ENCODE measurements at places on chromosomes 7 and 10.

- no peak for DNase-seq
These were observed 171.8 kb upstream of the POM121L12 start for GRCh38 chr7:52863652-52864051.

DNA sequence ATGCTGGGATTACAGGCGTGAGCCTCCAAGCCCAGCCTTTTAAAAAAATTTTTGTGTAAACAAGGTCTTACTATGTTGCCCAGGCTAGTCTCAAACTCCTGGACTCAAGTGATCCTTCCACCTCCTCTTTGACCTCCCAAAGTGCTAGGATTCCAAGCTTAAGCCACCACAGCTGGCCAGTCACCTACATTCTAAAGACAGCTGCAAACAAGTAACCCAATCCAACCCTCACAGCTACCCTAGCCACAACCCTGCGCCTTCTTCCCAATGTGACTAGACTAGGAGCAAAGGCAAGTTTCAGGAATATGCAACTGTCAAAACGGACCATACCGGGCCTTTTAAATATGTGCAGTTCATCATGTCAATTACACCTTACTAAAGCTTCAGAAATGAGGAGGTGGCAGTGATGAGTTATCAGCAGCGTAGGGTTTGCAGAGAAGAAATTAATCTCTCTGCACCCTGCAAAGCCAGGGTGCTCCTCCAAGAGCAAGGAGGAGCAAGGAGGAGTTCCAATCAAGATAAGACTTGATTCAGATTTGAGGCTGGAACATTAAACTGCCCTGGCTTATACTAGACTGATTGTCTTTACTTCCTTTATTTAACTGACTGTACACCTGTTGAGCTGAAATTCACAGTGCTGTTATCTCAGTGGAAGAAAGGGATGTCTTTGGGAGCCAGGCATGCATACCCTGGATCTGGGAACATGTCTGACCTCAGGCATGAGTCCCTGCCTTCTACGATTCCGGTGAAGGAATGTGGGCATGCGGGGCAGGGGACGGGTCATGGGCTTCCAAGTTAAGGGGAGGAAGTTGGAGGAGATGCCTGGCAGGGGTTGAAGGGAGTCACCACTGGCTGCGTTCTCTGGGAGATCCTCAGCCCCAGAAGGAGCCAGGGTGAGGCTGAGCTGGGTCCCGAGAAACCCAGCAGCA lies 15.5 kb upstream of the TMEM120A start:
- DNase-seq: no peak

GRCh38 chr7:139169816-139170215 lies 60.3 kb upstream of the ZC3HAV1 start:
- DNase-seq: no peak

- DNase-seq: no peak
These were observed 267.9 kb upstream of the SP8 start for GRCh38 chr7:21054427-21055112.

DNA sequence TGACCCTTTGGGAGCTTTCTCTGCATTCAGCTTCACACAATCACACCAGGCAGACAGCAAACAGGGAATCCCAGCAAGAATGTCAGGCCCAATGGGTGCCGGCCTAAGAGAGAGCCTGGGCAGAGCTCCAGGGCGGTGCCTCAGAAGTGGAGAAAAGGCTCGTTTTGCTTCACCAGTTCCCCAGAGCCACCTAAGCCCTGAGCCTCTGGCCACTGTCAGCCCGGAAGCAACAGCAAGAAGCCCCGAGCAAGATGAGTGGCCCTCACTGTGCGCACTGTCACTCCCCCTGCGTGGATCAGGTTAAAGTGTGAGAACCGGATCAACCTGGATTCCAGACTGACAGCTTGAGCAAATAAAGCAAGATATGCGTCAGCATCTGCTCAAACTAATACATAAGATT lies 14.7 kb downstream of the CNPY1 start:
- no peak for DNase-seq

DNA sequence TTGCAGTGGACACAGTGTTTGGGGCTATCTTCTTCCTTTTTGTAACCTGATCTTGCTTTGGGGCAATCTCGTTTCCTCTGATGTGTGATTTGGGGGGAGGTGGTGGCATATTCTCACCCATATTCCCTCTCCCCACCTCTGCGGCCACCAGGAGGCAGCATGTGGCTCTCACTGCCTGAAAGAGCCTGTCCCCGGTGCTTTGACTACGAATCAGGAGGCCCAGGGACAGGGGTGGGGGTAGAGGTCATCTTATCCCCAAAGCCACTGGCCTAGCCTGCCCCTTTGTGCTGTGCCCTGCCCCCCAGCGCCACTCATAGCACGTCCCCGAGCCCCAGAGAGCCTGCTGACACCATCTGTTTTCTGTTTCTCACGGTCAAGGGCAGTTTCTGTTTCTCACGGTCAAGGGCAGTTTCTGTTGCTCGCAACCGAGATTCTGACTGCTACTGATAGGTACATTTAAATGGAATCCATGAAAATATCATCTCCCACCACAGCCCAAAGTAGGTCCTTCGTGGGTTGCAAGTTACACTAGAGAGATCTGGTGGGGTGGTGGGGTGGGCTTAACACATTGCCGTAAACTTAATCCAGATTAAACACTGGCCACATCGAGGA lies 28.2 kb downstream of the PHYH start:
- DNase-seq: no peak

GRCh38 chr10:103804871-103805270 lies 50.5 kb downstream of the SH3PXD2A start:
- DNase-seq: no peak

GRCh38 chr10:84525120-84525806 lies 196.9 kb downstream of the CCSER2 start:
- DNase-seq: no peak

DNA sequence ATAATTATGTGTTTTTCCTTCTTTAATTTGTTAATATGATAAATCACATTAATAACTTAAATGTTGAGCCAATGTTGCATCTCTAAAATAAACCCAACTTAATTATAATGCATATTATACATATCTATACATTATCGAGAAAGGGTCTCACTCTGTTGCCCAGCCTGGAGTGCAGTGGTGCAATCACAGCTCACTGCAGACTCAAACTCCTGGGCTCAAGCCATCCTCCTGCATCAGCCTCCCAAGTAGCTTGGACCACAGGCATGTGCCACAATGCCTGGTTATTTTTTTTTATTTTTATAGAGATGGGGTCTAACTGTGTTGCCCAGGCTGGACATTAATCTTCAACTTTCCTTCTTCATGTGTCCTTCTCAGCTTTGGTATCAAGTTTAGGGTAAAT lies 98.9 kb downstream of the INHBA start:
- no peak for DNase-seq

- DNase-seq: no peak
These were observed 95.3 kb downstream of the LRRC4 start for GRCh38 chr7:127935847-127936376.

GRCh38 chr7:159198016-159198724 lies 53.5 kb upstream of the VIPR2 start:
- no peak for DNase-seq

- DNase-seq: no peak
These were observed 96.7 kb upstream of the EFCAB10 start for GRCh38 chr7:105677817-105678573.

GRCh38 chr10:119667562-119668328 lies 16.6 kb downstream of the BAG3 start:
- DNase-seq: peak; percentile 73

GRCh38 chr10:4283846-4284610 lies 499.0 kb upstream of the KLF6 start:
- no peak for DNase-seq

GRCh38 chr7:94394437-94395140 lies at the start of gene COL1A2:
TSS of gene COL1A2 (plus strand) at chr7:94394895. CDS start at chr7:94395032, 137 bp downstream.
- DNase-seq: no peak

GRCh38 chr10:112926906-112927688 lies 22.9 kb upstream of the TCF7L2 start:
- no peak for DNase-seq

- DNase-seq: no peak
These were observed 52.7 kb downstream of the NHLRC2 start for GRCh38 chr10:113907166-113907565.

DNA sequence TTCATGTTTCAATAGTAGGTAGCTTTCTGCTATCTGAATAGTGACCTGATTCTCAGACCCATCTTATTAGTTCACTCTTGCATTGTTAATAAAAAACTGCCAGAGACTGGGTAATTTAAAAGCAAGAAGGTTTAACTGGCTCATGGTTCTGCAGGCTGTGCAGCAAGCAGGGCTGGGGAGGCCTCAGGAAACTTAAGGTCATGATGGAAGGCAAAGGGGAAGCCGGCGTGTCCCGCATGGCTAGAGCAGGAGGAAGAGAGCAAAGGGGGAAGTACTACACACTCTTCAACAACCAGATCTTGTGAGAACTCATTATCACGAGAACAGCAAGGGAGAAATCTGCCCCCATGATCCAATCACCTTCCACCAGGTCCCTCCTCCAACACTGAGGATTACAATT lies 185.2 kb upstream of the PITRM1 start:
- DNase-seq: no peak

DNA sequence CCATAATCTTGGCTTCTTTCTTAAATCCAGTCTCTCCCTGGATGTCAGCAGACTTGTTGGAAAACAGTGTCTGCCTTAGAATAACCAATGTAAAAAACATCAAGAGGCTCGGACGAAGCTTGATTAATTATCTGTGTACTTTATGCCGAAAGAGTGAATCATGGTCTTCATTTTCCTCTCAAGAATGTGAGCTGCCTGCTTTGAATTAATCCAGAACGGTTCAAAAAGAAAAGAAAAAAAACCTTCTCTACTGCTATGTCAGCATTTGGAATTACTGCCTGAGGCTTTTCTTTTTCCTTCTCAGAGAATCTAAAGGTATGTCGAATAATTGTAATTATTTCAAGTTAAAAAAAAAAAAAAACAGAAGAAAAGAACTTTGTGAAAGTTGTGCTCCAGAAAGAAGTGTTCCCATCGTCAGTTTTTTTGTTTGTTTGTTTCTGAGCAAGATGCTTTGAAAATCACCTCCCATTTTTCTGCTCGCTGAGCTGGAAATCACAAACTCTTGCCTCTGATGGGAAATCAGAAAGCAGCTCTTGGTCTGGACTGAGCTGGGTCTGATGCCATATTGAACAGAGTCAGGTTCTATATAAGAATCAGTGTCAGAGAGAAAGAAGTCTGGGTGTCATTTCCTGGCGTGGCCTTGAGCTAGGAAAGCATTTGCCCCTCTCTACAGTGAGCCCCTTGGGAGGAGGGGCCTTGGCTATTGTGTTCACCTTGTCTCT lies 20.2 kb downstream of the PLPP4 start:
- DNase-seq: no peak

- DNase-seq: no peak
These were observed 173.2 kb downstream of the TNS3 start for GRCh38 chr7:47408675-47409074.

GRCh38 chr7:149218469-149219420 lies 20.7 kb upstream of the ZNF212 start:
- DNase-seq: no peak

DNA sequence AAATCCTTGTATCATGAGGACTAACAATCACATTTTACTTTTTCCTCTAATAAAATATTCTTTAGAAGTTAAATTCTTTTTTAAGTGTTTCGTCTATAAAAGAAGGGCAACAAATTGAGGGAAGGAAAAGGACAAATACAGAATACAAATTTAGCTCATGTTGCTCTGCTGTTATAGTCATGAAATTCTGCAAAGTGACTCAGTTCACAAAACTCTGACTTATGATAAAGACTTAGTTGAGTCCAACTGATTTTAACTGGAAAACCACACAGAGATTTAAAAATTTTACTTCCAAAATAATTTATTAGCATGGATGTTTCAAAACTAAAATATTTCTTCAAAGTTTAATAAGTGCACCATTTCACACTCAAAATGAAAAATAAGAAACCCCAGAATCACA lies 75.0 kb upstream of the GPR22 start:
- no peak for DNase-seq

DNA sequence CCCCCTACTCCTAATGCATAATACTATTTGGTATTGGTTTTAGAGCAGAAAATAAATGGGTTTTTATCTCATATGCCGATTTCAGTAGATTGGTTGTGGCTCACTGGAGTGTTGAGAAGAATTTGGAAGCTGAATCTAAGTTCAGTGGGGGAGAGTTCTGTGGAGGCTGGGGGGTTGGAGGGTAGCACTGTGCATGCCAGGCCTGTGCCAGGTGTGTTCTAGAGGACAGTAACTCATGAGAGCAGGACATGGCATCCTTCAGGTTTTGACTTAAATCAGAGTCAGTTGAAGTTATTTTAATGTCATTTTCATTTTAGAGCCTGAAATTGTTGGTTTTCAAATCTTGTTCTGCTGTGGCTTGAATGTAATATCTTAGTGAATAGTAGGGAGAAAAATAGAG lies 79.5 kb downstream of the EEPD1 start:
- no peak for DNase-seq

DNA sequence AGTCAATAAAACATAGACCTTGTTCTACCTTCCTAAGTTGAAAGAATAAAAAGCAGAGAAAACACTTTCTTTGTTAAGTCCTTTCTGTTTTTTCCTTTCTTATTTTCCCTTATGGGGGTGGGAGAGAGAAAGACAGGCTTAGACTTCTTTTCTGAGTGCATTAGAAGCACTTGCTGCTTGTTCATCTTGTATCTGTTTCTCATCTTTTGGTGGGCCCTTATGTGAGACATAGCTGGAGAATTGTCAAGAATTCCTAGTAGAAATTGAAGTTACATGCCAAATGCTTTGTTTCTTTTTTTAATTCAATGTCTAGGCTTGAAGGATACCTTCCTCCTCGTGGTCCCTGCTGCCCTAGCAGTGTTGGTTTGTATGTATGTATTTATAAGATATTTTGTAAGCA lies 6.7 kb downstream of the EIF4EBP2 start:
- DNase-seq: no peak

GRCh38 chr10:112143420-112143819 lies 40.1 kb downstream of the GPAM start:
- DNase-seq: no peak

GRCh38 chr10:87054373-87055295 lies 34.5 kb downstream of the FAM25A start:
- no peak for DNase-seq

GRCh38 chr10:118171861-118172260 lies 125.1 kb upstream of the RAB11FIP2 start:
- no peak for DNase-seq

GRCh38 chr10:34737772-34738169 lies 77.3 kb downstream of the PARD3 start:
- no peak for DNase-seq

- DNase-seq: peak; percentile 7
These were observed 53.4 kb downstream of the CFAP58 start for GRCh38 chr10:104406715-104407650.

DNA sequence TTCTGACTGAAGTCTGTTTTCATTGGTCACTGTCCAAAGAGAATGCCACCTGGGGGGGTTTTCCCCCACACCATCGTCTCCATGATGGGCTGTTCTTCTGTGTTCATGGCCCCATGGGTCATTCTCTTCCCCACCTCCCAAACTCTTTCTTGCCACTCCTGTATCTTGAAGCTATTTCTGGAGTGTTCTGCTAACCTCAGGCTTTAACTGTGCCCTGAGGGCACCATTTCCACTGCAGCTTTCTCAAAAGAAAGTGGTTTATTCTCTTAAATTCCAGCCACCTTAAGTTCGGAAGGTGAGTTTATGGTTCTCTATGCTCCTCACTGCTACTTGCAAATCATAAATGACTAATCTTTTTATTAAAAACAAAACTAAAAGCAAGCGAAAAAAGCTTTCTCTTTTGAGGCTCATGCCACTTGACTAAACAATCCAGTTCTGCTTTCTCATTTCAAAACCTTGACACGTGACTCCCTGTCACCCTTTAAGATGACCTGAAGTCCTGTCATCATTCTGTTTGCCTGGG lies 7.4 kb upstream of the APBB1IP start:
- no peak for DNase-seq

GRCh38 chr10:17872191-17873091 lies 63.3 kb downstream of the MRC1 start:
- DNase-seq: no peak

Data from SW 1271 (cell line).